Fibroblast of the conjunctiva (primary cell): ENCODE measurements at places on chromosomes 4 and X.

- no peak for DNase-seq
These were observed 1.4 kb upstream of the MAN2B2 start for GRCh38 chr4:6573551-6573950.

DNA sequence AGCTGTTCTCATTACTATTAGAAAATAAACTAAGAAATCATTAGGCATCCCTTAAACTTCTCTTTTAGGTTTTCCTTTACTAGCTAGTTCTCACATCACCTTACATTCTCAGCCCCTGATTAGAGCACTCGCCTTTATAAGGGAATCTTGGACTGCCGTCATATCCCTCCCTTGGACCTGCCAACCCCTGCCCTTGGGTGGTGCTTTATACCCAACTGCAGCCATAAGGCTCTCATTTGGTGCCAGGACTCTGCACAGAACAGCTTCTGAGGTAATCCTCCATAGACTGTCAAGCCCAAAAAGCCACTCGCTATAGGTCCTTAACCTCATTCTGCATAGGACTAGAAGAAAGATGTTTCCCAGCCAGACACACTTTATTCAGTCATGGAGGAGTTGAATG is 67.5 kb downstream of the NHSL2 start:
- DNase-seq, result no peak

DNA sequence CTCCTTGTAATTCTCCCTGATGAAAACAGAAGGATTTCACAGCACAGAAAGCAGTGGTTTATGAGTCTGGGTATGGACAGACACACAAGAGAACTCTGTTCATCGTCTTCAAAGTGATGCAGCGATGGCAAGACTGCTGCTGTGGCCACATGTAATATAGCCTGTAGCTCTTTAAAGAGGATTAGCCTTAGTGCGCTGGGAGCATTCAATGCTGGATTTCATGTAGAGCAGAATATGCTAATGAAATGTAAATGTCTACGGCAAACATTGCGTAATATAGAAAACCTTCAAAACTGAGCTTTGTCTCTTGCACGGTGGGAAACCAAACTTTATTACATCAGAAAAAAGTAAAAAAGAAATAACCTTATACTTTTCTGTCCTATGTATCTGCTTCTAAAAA is 42.9 kb downstream of the ALPK1 start:
- no peak for DNase-seq

DNA sequence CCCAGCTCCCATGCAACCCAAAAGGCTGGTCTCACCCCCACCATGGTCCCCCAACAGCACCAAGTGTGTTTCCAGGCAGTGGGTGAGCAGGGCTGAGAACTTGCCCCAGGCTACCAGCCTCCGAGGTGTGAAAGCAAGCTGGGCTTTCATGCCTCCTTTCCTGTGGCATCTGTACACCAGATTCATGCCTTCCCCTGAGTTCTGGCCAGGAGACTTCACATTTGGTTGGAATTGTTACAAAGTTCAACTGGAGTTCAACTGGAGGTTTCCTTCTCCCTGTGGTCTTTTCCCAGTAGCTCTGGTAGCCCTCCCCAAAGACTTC is 77.6 kb upstream of the RAB40AL start:
- DNase-seq, result no peak

GRCh38 chr4:77669946-77670590 is 64.4 kb downstream of the CXCL13 start:
- no peak for DNase-seq

- no peak for DNase-seq
These were observed 27.4 kb upstream of the IRAK1 start for GRCh38 chrX:154046940-154047610.

DNA sequence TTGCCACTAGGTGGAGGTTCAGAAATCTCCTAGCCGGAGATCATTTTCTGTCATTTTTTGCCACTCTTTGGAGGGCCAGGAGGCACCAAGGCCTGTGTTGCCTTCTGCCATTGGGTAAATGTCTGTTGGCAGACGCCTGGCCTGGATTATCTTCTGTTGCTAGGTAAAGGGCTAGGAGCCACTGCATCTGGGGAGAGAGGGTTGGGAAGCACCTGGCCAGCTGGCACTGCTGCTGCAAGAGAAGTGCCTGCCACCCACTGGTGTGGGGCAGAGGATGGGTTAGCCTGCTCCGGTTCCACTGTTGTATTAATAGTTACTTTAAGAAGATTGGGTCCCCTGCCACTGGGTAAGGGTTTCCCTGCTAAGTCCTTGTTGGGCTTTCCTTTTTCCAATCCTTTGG is 58.1 kb downstream of the AWAT2 start:
- DNase-seq, result no peak

DNA sequence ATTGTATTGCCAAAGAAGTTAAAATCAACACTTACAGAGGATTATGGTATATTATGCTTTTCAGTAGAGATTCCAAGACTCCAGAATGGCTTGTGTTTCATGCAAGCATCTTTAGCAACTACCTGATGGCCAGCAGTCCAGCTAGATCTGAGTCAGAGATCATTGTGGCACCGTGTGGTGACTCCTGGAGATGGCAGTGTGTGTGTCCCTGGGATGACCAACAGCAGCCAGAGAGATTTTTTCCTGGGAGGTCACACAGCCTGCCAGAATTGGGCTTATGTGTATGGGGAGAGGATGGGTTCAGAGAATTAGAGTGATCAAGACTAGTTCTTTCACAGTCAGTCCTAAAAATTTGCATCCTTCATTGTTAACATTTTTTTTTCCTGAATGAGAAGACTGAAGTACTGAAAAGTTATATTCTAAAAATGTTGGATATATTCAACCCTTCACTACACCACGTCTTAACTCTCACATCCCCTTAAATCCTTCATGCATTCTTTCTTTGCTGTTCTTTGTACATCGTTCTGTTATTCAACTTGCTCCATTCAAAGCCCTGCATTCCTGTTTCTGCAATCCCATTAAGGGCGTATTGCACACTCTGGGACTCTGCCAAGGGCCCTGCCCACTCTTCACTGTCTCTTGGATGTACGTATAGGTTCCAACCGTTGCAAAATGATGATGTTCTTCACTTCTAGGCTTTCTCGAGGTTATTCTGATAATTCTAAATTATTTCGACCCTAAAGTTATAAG is 12.4 kb downstream of the TENM3 start:
- no peak for DNase-seq

DNA sequence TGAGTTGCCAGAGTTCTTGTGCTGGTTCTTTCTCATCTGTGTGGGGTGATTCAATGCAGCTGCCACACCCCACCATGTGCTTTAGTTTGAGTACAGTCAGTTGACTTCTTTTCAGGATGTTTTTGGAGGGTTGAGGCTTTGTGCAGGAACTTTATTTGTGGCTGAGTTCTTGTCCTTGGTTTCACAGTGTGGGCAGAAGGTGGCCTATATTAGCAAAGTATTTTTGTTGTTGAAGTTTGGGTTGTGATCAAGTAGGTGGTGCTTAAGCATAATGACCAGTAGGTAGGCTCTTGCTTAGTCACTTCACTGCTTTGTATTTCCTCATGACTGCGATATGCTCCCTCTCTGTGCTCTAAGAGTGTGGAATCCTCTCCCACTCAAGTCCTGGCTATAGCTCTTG is 80.3 kb downstream of the ARHGAP24 start:
- DNase-seq, result no peak

GRCh38 chr4:157803845-157804521 is 368.8 kb downstream of the GASK1B start:
- DNase-seq, result no peak

- DNase-seq, result peak; percentile 94
These were observed 70.5 kb downstream of the SLC9A6 start for GRCh38 chrX:136055651-136056221.

GRCh38 chr4:140052050-140052449 is 101.9 kb downstream of the MAML3 start:
- no peak for DNase-seq

GRCh38 chrX:23749129-23749528 is 6.1 kb upstream of the ACOT9 start:
- DNase-seq, result no peak

DNA sequence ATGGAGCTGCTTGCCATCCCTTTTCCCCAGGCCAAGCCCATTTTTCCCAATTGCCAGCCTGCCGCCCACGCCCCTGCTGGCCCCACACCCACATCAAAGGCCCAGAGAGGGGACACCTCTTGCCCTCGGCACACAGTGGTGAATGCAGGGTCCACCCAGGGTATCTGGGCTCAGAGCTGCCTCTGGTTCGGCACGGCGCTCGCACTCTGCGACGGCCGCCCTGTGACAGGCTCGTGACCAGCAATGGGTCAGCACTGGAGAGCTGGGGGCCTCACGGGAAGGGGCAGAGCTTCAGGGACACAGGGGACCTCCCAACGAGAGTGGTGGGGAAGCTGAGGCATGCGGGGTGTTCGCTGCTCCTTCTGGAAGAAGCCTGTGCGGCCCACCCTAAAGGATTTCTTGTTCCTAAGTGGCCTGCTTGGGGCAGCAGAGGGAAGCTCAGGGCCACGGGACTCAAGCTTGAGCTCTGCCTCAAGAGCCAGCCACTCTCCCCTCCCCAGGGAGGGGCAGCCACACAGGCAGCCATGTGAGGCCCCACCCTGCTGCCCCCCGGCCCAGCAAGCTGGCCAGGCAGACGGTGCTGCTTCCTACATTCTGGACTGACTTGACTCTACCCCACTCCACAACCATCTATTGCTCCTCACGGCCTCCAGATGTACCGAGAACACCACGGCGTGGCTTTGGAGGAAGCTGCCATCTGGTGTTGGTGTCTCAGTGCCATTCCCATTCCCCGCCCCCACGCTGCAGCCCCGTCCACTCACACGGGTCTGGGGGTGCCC is 73.7 kb downstream of the ABLIM2 start:
- no peak for DNase-seq

DNA sequence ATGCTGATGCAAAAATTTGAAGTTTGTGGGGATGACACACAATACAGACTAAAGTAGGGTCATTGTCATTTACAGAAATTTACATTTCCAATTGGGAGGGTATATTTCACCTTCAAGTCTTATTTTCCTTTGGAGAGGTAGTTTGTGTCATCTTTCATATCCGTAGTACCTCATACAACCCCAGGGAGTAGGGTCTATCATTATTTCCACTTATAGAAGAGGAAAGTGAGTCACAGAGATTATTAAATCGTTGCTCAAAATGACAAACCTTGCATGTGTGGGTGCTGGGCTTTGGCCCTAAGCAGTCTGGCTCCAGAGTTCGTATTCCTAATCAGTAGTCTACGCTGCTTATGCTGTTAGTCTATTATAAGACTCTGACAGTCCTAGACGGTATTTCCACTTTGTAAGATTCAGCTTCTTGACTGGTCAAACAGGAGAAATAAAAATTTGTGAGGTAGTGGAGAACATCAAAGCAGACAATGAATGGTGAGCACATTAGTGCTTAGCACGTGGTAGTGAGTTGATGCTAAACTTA is 516.5 kb downstream of the PCDH7 start:
- DNase-seq, result no peak

- DNase-seq, result no peak
These were observed 103.9 kb upstream of the STX18 start for GRCh38 chr4:4645743-4646142.

DNA sequence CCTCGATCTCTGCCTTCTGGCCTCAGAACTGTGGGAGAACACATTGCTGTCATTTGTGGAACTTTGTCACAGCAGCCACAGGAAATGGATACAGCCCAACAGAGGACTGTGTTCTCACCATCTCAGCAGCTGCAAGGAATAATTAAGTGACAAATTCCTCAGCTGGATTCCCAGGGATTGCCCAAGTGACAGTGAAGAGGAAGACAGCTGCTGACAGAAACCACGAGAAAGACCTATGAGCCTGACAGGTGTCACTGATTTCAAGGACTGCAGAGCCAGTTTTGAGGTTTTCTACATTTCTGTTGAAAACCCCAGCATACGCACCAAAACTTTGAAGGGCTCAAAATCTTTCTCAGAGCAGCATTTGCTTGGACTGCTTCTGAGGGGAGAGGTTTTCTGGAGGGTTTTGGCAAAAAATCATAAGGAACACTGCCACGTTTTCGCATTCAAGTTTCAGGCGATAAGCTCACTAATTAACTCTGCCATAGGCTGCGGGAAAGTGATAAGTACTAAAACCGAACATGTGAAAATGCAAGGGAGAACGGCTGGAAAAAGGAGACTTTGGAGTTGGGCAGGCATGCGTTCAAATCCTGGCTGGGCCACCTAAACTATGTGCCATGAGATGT is 88.8 kb downstream of the DRD5 start:
- no peak for DNase-seq

DNA sequence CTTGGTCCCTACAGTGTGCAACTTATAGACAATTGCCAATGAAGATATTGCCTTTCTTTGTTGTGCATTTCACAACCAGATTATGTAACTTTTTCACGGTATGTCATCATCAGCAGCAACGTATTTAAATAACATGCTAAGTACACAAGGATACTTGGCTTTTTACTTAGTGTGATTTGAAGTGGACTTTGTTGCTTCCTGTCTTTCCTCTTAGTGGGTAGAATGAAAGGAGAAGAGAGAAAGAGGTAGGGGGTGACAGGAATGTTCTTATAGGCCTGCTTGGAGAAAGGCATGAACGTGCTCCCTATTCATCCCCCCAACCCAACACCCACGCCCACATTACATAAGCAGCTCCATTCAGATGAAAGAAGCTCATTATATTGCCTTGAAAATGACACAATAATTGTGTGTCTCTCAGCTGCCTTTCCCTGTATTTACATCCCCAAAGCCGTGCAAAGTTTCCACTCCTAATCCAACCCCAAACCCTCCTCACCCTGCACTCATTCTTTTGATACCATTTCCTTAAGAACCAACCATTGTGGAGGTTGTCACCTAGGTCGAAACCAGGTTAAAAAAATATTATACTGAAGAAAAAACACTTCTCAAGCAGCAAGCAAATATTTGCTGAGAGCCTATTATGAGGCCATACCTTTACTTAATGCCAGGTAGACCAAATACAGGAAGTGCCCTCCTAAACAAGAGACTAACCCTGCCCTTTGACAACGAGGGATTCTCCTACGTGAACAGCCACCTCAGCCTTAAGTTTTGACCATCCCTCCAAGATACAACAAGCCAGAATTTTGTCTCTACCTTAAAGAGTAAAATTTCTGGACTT is 25.2 kb upstream of the GK start:
- DNase-seq, result no peak

GRCh38 chrX:29841750-29842149 is 373.6 kb upstream of the MAGEB2 start:
- no peak for DNase-seq

DNA sequence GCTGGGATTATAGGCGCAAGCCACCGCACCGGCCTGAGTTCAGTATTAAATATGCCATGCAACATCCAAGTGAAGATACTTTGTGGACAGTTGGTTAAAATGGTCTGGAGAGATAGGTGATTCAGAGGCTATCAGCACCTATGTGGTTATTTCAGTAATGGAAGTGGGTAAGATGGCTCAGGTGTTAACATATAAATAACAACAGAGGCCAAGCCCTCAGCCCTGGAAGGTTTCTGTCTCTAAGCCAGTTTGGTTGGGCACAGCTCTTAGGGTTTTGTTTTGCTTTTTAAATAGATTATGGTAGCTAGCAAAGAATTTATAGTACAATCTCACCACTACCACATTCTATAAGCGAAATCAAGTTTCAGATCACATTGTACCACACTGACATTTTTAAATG is 16.6 kb downstream of the FAM114A1 start:
- no peak for DNase-seq

GRCh38 chrX:14235004-14235403 is 205.3 kb upstream of the GEMIN8 start:
- no peak for DNase-seq
